Activated T-cell treated with anti-CD3 and anti-CD28 coated beads for 4 hours (primary cell): ENCODE measurements at places on chromosomes 16 and 17.

- no peak for DNase-seq
Measured at GRCh38 chr16:78745108-78746019, 645.9 kb downstream of the WWOX start.

- peak; percentile 48 for DNase-seq
Measured at GRCh38 chr17:2398655-2399571, 1.9 kb downstream of the MNT start.

- no peak for DNase-seq
Measured at GRCh38 chr16:17557480-17557879, 86.7 kb upstream of the XYLT1 start.

GRCh38 chr16:86634292-86634691 lies 55.9 kb downstream of the FOXL1 start:
- no peak for DNase-seq

DNA sequence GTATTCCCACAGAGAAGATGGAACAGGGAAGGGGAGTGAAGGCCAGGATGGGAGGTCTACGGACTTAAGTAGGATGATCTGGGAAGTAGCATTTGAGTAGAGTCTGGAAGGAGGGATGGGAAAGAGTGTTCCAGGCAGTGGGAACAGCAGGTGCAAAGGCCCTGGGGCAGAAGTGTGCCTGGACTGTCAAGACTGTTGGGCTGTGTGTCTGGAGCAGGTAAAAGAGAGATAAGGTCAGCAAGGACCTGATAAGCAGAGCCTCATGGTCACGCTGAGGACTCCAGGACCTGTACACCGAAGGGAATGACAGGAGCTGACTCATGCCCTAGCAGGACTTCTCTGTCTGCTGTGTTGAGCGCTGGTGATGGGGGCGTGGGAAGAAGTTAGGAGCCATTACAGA lies 723 bp upstream of the CARD14 start:
- DNase-seq, result no peak

DNA sequence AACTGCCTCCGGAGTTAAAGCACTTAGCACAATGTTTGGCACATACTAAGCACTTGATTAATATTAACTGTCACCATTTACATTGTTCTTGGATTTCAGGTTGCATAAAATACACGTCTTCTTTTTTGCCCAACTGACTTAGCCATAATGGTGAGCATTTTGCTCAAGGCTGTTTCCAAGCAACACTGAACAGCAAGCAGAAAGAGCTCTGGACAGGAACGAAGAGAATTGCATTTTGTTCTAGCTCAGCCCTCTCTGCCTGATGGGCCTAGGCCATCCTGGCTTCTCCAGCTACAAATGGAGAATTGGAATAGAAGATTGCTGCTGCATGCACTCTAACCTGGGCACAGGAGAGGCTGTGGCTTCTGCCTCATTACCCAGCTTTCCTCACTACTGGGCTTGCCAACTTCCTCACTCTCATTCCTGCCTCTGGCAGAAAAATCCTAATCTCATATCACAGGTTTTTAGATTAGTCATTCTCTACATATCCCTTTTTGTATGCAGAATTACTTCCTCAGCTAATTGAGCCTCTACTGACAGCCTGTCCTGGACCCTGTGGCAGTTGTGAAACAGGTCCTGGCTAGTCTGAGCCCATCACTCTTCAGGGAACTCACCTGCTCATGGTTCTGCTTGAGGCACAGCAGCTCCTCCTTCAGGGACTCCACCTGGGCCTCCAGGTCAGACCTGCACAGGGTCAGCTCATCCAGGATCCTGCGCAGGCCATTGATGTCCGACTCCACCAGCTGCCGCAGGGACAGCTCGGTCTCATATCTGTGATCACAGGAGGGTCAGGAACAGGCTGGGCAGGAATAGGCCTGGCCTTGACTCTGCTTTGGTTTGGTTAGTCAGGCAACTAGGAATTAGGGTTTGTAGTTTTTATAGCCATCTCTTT lies 2.5 kb downstream of the KRT33A start:
- DNase-seq, result no peak

- DNase-seq, result no peak
Measured at GRCh38 chr16:1990351-1991134, 773 bp downstream of the SYNGR3 start.

GRCh38 chr17:82281502-82282238 lies 8.2 kb upstream of the CSNK1D start:
- no peak for DNase-seq

DNA sequence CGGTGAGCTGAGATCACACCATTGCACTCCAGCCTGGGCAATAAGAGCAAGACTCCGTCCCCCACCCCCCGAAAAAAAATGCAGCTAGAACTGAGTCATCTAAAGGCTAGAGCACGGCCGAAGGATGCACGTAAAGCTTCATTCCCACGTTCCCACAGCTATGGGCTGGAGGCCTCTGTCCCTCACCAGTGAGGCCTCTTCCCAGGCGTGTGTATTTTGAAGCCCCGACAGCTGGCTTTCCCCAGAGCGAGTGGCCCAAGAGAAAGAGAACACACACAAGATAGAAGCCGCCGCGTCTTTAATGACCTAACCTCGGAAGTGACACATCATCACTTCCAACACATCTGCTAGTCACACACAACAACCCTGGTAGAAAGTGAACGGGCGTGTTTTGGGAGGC lies 6.6 kb upstream of the KCTD5 start:
- no peak for DNase-seq

DNA sequence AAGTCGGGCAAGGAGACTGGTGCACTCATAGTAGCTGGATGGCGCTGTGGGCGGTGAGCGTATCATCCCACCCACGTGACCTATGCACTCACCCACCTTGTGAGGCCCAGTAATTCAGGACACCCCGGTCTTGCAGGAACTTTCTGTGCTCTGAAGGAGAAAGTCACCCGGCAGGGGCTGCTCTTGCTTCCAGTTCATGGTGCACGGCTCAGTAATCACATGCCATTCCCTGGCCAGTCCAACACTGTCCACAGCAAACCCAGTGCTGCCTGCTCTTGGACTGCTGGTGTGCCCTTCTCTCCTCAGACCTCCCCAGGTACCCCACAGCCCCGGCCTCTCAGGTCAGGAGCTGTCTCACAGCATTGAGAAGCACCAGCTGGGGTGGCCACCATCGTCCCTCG lies 16.4 kb upstream of the RHBDF2 start:
- no peak for DNase-seq

DNA sequence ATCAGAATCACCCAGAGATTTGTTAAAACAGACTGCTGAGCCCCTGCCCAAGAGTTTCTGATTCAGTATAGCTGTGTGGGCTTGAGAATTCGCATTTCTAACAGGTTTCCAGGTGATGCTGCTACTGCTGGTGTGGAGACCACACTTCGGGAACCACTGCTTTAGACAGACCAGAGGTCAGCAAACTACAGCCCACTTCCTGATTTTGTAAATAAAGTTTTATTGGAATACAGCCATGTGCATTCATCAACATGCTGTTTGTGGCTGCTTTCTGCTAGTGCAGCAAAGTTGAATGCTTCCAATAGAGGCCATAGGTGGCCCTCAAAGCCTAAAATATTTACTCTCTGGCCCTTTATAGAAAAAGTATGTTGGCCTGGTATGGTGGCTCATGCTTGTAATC lies 32.6 kb upstream of the CLEC19A start:
- no peak for DNase-seq

GRCh38 chr17:17387017-17387497 lies 83.9 kb downstream of the NT5M start:
- no peak for DNase-seq

GRCh38 chr17:64036198-64036922 lies 15.9 kb upstream of the ICAM2 start:
- DNase-seq, result no peak

DNA sequence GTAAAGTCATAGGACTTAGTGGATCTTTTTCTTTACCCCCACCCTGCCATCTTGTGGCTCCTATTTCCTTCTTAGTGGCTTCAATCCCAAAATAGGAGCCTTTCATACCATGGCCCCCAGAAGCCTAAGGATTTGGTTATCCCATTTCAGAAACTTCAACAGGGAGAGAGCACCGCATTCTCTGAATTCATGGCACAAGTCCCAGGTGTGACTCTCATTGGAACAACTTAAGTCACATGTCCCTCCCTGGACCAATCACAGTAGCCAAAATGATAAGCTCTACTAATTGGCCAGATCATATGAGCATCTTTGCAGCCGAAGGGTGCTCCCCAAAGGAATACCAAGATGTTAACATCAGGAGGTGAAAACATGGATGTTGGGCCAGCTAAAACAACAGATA lies 43.2 kb downstream of the AXIN2 start:
- no peak for DNase-seq

GRCh38 chr17:4899341-4900230 lies at the start of gene C17orf107:
Gene C17orf107, plus strand, starts transcription at chr17:4899536. Its CDS starts 227 bp downstream, at chr17:4899763.
- peak; percentile 98 for DNase-seq

- no peak for DNase-seq
Measured at GRCh38 chr17:80529104-80529903, 15.3 kb upstream of the RPTOR start.

DNA sequence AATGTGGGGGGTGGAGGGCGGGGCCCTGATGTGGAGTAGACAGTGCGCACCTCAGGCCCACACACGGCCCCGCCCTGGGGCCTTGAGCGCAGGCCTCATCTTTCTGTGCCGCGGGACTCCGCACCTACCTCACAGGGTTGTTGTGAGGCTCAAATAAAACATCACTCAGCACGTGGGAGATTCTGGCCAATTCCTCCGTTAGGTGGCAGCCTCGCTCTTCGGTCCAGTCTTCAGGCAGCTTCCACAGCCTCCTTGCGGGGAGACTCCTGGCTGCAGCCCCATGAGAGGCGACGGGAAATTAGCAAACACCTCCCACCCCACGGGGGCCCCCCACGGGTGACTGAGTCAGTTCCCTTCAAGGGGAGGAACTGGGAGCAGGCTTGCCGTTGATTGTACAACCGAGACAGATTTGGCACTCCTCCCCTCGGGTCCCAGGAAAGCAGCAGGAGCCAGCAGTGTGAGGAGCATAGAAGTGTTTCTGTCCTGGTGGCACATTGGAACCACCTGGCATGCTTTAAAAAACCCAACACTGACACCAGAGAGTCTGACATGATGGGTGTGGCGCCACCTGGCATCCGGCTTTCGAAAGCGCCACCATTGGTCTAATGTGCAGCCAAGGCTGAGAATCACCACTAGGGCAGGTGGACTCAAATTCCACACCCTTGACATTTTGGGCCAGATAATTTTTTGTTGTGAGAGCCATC lies 7.6 kb downstream of the MRM1 start:
- no peak for DNase-seq

- DNase-seq, result no peak
Measured at GRCh38 chr17:77602062-77602746, 356.3 kb upstream of the TNRC6C start.

DNA sequence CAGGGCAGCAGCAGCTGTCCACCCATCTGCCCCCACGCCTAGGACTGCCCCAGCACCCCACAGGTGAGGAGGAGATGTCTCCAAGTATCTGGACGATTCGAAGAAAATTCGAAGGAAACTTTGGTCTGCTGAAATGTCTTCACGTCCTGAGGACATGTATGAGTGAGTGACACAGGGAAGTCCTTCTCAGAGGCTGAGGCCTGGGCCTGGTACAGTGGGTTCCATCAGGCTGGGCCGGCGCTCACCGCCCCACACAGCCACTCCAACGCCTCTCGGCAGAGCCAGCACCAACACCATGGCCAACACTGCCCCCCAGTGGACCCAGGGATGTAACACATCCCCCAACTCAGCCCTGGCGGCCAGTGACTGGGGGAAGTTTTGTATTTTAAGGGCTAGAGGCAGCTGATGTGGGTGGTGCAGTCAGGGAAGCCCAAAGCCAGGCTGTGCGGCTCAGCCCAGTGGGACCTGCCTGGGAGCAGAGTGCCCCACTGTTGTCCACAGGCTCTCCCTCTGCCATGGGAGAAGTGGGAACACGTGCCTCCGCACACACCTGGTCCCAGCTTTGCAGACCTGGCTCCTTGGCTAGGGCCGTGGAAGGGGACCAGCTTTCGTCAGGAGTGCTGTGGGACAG lies 55.8 kb upstream of the FASN start:
- DNase-seq, result peak; percentile 75

GRCh38 chr16:75376475-75377161 lies 56.7 kb downstream of the CFDP1 start:
- DNase-seq, result no peak

DNA sequence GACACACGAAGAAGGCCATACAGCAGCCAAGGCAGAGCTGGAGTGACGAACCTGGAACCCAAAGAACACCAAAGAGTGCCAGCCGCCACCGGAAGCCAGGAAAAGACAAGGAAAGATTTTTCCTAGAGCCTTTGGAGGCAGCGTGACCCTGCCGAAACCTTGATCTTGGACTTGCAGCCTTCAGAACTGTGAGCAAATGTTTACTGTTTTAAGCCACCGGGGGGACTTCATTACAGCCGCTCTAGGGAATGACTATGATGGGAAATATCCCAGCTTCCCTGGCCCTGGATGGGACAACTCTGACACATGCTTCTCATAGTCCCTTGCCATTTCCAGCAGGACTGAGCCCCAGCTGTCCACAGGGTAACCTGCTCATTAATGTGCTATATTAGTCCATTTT lies 270.6 kb downstream of the HAPSTR1 start:
- no peak for DNase-seq
